ENCODE measurements at places on chromosomes 7 and 10. TPM values are rescaled to one million over a fixed set of nuclear protein-coding genes. Genes with fewer than 3 reads are reported as not detected.

Gene PRSS37
- total RNA-seq: not detected

Gene HOXA7
- total RNA-seq: 40.4 TPM

Gene GPRIN2
- not detected for total RNA-seq

Gene HMX3
- 0.12 TPM for total RNA-seq

Gene UNC5B
- total RNA-seq: 3.6 TPM

Gene PNLIP
- total RNA-seq: not detected

Gene FOXI2
- not detected for total RNA-seq

Gene KIF20B
- total RNA-seq: 39.1 TPM

Gene EPDR1
- total RNA-seq: 20.2 TPM

Gene XRCC2
- 45.0 TPM for total RNA-seq

Gene TDRD1
- total RNA-seq: 0.61 TPM

Gene NKX2-3
- total RNA-seq: not detected

Gene RET
- total RNA-seq: not detected

GRCh38 chr7:133183042-133183794, 69.7 kb upstream of the EXOC4 start:
- no peaks in the 10 kb centered on the region for H3K27me3 ChIP-seq
- H3K4me3 ChIP-seq: no peak overlapping the region
- no peaks in the 10 kb centered on the region for H3K36me3 ChIP-seq
- H3K4me1 ChIP-seq: no peaks in the 10 kb centered on the region
- DNase-seq: peak; percentile 7

DNA sequence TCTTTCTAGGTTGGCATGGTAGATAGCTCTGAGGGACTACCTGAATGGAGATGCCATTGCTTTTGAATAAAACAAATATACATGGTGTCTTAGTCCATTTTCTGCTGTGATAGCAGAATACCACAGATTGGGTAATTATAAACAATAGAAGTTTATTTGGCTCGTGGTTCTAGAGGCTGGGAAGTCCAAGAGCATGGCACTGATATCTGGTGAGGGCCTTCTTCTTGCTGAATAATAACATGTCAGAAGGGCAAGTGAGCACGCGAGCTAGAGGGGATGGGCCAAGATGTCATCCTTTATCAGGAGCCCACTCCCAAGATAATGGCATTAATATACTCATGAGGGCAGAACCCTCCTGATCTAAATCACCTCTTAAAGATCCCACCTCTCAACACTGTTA, 21.9 kb downstream of the SGPL1 start:
- no peaks in the 10 kb centered on the region for H3K36me3 ChIP-seq
- H3K27me3 ChIP-seq: no peaks in the 10 kb centered on the region
- no peak overlapping the region for H3K27ac ChIP-seq
- DNase-seq: no peak

GRCh38 chr7:37391791-37392672, 56.6 kb downstream of the ELMO1 start:
- H3K36me3 ChIP-seq: no peaks in the 10 kb centered on the region
- no peak overlapping the region for H3K27ac ChIP-seq
- peaks cover 23% of the 10 kb centered on the region for H3K4me1 ChIP-seq
- no peaks in the 10 kb centered on the region for H3K27me3 ChIP-seq
- peak; percentile 26 for DNase-seq

DNA sequence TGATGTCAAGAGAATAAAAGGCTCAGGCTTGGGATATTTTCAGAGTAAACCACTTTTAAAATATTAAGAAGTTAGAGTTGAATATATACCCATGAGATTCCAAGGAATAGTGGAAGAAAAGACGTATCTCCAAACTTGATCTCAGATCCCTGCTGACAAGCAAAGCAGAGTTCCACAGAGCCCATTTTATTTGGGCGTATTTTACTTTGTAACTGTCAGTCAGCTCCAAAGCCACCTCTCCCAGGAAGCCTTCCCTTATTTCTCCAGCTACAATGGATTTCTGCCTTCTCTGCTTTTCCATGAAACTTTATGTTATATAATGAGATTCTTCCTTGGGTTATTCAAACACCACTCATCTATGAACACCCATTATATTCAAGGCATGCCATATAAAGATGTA, 295.7 kb downstream of the FZD1 start:
- H3K27me3 ChIP-seq: 0 out of 2 replicates have a peak, but pooled peaks cover 2% of the 10 kb centered on the region
- H3K4me1 ChIP-seq: no peaks in the 10 kb centered on the region

- H3K4me1 ChIP-seq: no peaks in the 10 kb centered on the region
- H3K27ac ChIP-seq: no peak overlapping the region
- H3K4me3 ChIP-seq: no peak overlapping the region
- no peak for DNase-seq
- H3K27me3 ChIP-seq: no peaks in the 10 kb centered on the region
These were observed 42.2 kb downstream of the ZWINT start for GRCh38 chr10:56318816-56319215.

DNA sequence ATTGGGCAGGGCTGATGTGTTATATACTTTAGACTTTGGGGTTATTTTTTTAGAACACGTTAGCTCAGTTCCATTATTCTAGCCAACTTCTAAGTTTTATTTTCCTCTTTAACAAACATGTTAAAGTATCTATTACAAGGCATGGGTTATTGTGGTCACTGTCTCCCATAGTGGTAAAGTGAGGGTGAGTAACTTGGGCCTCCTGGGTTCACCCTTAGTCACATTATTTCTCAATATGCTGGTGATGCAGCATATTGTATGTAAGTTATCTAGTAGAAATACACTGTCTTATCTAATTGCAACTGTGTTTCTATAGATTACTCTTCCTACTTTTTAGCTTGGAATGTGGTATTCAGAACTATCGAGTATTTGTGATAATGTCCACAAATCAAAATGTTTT, 65.9 kb downstream of the BBS9 start:
- no peak overlapping the region for H3K4me3 ChIP-seq
- no peak overlapping the region for H3K27ac ChIP-seq
- no peaks in the 10 kb centered on the region for H3K36me3 ChIP-seq
- DNase-seq: no peak

GRCh38 chr10:104325436-104326435, 12.5 kb downstream of the ITPRIP start:
- no peak overlapping the region for H3K4me3 ChIP-seq
- no peaks in the 10 kb centered on the region for H3K36me3 ChIP-seq
- no peak overlapping the region for H3K27ac ChIP-seq
- no peak for DNase-seq
- H3K4me1 ChIP-seq: no peaks in the 10 kb centered on the region

- H3K4me1 ChIP-seq: no peaks in the 10 kb centered on the region
- H3K36me3 ChIP-seq: no peaks in the 10 kb centered on the region
- no peak overlapping the region for H3K4me3 ChIP-seq
- no peaks in the 10 kb centered on the region for H3K27me3 ChIP-seq
- H3K27ac ChIP-seq: no peak overlapping the region
These were observed 40.1 kb downstream of the LGI1 start for GRCh38 chr10:93797825-93798224.

DNA sequence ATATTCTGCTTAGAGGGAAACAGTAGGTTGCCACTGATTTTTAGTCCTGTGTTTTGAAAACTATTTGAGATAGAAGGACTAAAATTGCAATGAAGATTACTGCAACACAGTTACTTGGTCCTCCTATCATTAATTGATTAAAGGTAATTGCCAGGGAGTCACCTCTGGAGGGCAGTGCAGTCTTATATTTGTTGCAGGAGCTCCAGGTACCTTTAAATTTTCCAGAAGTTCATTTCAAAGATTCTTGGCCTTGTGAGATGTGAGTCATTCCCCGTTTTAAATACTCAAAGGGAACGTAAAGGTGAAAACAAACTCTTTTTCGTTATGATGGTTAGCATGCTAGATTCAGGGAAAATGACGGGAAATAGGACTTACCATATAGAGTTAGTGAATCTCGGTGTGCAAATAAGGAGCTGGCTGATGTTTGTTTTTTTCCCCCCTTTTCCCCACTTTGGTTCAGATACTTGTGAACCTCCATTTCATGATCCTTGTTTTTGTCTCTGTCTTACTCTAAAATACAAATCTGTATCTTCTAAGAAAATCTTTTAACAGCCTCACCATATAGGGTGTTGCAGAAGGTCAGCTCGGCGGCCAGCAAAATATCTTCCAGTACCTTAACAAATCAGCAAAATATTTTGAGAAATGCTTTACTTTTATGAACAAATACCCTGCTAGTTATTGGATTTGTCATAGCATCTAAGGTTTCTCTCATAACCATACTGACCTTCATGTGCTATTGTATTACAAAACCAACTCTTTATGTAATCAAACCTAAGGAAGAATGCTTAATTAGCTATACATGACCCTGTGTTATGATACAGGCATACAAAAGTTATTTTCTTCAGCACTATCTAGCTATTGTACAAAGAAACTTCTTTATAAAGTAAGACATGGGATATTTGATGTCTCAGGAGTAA, 143.0 kb upstream of the HDAC9 start:
- no peaks in the 10 kb centered on the region for H3K36me3 ChIP-seq
- H3K27me3 ChIP-seq: no peaks in the 10 kb centered on the region
- no peak overlapping the region for H3K27ac ChIP-seq
- H3K4me1 ChIP-seq: no peaks in the 10 kb centered on the region
- peak; percentile 52 for DNase-seq
- H3K4me3 ChIP-seq: no peak overlapping the region

DNA sequence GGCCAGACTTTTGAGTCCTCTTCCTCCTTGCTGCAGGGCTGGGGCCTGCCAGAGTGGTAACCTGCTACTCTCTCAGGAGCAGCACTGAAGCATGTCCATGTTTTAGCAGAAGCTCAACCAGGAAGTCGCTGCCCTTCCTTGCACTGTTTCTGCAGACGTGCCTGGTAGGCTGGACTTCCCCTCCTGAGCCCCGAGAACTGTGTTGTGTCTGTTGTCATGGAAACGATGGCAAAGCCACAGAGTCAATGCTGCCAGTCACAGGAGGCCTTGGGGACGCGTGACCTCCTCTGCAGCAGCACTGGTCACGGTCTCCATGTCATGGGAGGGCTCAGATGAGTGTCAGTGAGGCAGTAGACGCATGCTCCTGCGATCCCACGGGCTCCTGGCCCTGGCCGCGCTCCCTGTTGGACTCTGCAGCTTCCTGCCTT, 145.5 kb downstream of the FANK1 start:
- H3K27ac ChIP-seq: no peak overlapping the region
- DNase-seq: peak; percentile 49
- H3K4me1 ChIP-seq: no peaks in the 10 kb centered on the region

GRCh38 chr7:38224392-38224791, 46.3 kb downstream of the STARD3NL start:
- no peak overlapping the region for H3K4me3 ChIP-seq
- peaks cover 64% of the 10 kb centered on the region for H3K36me3 ChIP-seq
- H3K27ac ChIP-seq: no peak overlapping the region
- peaks cover 3% of the 10 kb centered on the region for H3K4me1 ChIP-seq
- DNase-seq: no peak
- H3K27me3 ChIP-seq: no peaks in the 10 kb centered on the region

GRCh38 chr10:1257274-1257673, 201.1 kb downstream of the WDR37 start:
- H3K36me3 ChIP-seq: no peaks in the 10 kb centered on the region
- H3K27me3 ChIP-seq: no peaks in the 10 kb centered on the region
- no peak overlapping the region for H3K27ac ChIP-seq
- no peak overlapping the region for H3K4me3 ChIP-seq
- no peaks in the 10 kb centered on the region for H3K4me1 ChIP-seq
- DNase-seq: no peak
